ENCODE measurements at places on chromosomes 7 and 10. TPM values are rescaled to one million over a fixed set of nuclear protein-coding genes. Genes with fewer than 3 reads are reported as not detected.

CFAP43 gene
- total RNA-seq, result 0.44 TPM

NUTM2E gene
- total RNA-seq, result not detected

SPDYE9 gene
- total RNA-seq, result not detected

HOXA10 gene
- 46.1 TPM for total RNA-seq

UCMA gene
- not detected for total RNA-seq

NRG3 gene
- total RNA-seq, result not detected

IFIT2 gene
- total RNA-seq, result 6.9 TPM

FEZF1 gene
- total RNA-seq, result not detected

CPXM2 gene
- total RNA-seq, result not detected

SDHAF3 gene
- total RNA-seq, result 9.5 TPM
